AG09319 (cell line): ENCODE measurements at places on chromosomes 3 and 15.

DNA sequence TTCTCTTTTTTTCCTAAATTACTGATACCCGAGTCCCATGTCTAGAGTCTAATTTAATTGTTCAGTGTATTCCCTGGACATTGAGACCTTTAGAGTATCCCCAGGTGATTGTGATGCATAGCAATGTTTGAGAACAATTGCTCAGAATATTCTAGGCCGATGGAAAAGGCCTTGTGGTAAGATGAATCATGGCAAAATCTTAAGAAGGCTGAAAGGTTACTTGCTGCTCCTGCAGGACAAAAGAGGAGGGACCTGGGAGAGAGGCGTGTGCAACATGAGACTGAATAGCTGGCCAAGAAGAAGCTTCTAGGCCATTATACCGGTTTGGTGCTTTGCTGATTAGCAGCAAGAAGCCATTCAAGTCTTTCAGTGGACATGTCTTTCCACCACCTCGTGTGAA lies 256.6 kb downstream of the ROBO2 start:
- DNase-seq: no peak

DNA sequence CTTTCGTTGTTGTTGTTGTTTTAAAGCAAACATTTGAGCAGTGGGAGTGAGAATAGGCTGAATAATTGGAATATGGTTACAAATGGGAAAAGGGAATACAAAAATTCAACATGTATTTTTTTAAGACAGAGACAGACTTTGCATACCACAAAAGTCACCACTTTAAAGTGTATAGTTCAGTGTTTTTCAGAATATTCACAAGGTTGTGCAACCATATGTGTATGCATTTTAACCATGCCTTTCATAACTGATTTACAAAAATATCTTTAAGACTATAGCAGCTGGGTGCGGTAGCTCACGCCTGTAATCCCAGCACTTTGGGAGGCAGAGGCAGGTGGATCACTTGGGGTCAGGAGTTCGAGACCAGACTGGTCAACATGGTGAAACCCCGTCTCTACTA lies 41.3 kb downstream of the EHHADH start:
- DNase-seq: no peak

DNA sequence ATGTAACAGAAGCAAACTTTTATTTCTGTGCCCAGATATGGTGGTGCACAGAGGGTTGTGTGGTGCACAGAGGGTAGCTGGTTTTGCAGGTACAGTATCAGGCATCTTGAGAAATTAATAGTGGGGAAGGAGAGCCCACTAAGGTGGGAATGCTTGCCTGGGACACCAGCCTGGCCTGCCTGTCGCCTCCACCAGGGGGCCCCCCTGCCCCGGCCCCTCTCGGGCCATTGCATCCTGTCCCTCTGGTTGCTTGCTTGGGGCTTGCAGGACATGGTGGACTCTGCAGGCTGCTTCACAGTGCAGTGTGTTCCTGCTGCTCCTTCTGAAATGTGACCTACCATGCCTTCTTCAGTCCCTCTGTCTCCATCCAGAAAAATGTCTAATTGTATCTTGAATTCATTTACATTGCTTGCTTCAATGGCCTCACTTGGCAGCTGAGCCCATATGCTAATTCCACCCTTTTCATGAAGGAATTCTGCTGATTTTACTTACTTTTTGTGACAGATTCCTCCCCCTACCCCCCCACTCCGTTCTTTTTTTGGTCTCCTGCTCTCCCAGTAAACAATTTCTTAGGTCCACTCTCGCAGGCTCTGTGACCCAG lies 73.6 kb downstream of the EEFSEC start:
- DNase-seq: no peak

DNA sequence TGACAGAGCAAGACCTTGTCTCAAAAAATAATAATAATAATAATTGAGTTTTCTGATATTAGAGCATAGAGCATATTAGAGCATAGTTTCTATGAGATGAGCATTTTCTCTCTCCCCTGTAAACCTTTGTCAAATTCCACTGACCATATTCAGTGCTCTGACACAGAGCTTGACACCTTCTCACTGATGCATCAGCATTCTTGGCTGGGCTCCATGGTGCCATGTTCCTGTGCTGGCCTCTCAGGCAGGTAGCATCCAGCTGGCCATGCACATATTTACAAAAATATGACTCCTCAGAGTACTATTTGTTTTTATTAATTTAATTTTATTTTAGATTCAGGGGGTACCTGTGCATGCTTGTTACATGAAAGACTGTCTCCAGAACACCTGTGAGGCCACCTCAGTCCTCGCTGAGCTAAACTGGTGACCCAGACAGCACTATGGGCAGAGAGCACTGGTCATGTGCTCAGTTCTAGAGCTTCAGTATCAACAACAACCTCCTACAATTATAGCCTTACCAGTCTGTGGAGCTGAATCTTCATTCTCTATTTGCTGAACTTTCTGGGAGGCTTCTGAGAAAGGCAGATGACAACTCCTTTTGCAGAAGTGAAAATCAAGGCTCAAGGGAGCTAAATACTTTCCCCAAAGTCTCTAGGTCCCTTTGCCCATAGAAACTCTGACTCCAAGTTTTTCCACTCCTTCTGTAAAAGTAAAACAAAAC lies 21.6 kb upstream of the SLC28A2 start:
- no peak for DNase-seq

DNA sequence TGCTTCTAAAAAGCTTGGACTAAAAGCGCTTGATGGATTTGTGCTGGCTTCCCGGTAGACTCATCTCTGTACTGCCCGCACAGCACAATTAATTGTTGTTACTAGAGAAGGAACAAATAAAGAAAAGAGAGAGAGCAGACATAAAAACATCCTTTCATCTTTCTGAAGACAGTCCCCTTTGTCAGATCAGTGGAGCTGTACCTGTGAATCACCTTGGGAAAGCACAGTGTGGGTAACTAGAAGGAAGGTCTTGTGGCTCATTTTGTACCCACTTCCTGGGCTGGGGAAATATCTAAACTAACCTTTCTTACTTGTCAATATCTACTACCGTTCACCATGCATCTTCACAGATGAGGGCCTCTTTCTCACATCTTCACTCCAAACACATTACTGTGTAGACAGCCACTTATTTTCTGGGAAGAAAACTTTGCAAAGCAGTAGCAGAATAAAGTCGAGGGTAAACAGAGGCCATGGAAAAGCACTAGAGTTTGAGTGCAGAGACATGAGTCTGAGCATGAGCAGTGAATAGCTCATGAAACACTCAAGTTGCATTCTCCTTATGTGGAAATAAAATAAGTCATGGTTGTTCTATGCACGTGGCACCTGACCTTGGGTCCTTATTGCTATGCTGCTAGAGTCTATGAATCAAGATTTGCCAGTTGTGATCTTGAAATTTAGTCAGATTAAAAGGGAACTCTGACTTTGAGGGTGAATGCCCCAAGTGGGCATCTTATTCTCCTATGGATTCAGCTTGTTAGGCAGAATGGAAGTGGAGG lies 169.3 kb downstream of the LPP start:
- DNase-seq: no peak

DNA sequence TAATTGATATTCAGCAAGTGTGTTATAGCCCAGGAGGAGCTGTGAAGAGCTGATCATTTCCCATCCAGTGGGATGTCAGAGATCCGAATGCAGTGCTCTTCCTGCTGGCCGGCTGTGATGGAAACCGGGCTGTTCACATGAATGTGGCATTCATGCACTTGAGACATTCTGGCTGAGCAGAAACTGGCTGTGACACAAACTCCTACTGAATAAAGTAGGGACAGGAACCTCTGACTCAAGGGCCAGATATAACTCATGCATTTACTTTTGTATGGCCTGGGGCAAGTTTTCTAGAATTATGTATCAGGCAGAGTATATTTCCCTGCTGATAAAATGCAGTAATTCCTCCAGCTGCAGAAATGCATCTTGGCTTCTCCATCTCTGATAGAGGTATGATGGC lies 83.4 kb upstream of the FAM3D start:
- no peak for DNase-seq

GRCh38 chr3:122799322-122799721 lies 4.5 kb downstream of the SLC49A4 start:
- no peak for DNase-seq

GRCh38 chr15:81660976-81661375 lies 287.0 kb upstream of the TMC3 start:
- DNase-seq: no peak

DNA sequence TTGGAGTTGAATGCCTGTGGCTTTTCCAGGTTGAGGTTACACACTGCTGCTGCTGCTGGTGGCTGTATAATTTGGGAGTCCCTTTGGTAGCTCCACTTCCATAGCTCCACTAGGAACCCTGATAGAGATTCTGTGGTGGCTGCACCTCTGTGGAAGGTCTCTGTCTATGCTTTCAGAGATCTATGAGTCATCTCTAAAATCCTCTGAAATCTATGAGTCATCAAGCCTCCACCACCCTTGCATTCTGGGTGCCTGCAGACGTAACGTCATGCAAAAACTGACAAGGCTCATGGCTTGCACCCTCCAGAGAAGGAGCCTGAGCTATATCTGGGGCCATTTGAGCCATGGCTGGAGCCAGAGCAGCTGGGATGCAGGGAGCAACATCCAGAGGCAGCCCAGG lies 1037.0 kb upstream of the CFAP20DC start:
- no peak for DNase-seq

GRCh38 chr3:172071780-172072330 lies 32.5 kb downstream of the FNDC3B start:
- no peak for DNase-seq

DNA sequence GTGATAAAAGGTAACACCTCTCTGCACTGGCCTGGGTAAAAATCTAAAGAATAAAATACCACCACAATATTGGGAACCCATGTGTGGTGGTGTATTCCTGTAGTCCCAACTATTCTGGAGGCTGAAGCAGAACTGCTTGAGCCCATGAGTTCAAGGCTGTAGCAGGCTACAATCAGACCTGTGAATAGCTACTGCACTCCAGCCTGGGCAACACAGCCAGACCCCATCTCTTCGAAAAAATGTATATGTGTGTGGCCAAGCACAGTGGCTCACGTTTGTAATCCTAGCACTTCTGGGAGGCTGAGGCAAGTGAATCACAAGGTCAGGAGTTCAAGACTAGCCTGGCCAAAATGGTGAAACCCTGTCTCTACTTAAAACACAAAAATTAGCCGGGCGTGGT lies 1.8 kb upstream of the RPL14 start:
- no peak for DNase-seq
